ENCODE measurements at places on chromosomes 12 and 14. TPM values are rescaled to one million over a fixed set of nuclear protein-coding genes. Genes with fewer than 3 reads are reported as not detected.

PLEK2 gene
- not detected for total RNA-seq

IL26 gene
- not detected for total RNA-seq

SINHCAF gene
- total RNA-seq, result 12.9 TPM

- no peak for DNase-seq
Observed at GRCh38 chr12:55008944-55009585, 10.7 kb upstream of the NEUROD4 start.

DNA sequence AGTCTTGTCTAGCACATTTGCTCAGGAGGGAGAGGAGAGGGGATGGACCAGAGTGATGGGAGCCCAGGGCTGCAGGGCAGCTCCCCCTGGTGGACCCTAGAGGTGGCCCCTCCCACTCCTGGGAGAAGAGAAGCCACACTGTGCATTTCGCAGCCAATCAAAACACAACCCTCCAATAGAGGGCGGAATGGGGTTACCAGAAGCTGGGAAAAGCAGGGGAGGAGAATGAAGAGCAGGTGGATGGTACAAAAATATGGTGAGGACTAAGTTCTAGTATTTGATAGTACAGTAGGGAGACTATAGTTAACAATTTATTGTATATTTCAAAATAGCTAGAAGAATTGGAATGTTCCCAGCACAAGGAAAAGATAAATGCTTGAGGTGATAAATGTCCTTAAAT lies 23.6 kb downstream of the VASH1 start:
- peak; percentile 87 for DNase-seq

DNA sequence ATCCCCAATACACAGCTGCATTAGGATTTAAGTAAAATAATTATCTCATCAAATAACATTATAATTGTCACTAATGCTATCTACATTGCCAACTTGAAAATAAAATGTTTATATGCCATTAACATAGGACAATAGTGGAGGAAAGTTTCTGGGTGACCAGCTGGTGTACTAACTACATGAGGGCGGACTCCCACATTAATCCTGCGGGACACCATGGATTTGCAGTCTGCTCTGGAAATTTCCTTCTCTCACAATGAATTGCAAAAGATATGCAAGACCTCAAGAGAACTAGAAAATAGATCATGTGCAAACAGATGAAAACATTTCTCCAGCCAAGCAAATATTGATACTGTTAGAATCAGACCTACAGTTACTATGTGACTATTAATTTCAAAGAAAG lies 390.1 kb downstream of the NAV3 start:
- DNase-seq, result no peak

- DNase-seq, result peak; percentile 34
Observed at GRCh38 chr14:81303258-81303935, 82.6 kb upstream of the GTF2A1 start.

- no peak for DNase-seq
Observed at GRCh38 chr14:81416194-81416952, 16.2 kb upstream of the STON2 start.

DNA sequence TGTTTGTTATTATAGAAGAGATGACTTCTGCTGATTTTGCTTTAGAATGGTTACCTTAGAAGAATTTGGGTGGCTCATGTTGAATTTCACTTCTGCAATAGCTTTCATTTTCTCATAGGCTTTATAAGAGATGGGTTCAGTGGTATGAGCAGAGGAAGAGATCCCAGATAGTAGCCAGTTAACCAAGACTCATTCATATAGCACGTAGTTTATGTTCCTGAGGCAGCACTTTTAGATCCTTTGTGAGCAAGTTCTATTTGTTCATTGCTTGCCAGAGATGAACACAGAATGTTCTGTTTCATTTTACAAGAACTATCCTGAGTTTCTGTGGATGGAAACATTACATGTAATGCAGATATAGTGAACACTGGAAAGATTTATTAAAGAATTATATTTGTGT lies 32.2 kb downstream of the RAB21 start:
- DNase-seq, result no peak

DNA sequence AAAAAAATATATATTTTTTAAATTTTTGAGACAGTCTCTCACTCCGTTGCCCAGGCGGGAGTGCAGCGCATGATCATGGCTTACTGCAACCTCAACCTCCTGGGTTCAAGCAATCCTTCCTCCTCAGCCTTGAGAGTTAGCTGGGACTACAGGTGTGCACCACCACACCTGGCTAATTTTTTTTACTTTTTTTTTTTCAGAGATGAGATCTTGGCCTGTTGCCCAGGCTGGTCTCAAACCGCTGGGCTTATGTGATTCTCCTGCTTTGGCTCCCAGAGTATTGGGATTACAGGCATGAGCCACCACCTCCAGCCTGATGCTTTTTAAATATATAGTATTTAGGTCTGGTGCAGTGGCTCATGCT lies 24.5 kb downstream of the MDM2 start:
- DNase-seq, result no peak

DNA sequence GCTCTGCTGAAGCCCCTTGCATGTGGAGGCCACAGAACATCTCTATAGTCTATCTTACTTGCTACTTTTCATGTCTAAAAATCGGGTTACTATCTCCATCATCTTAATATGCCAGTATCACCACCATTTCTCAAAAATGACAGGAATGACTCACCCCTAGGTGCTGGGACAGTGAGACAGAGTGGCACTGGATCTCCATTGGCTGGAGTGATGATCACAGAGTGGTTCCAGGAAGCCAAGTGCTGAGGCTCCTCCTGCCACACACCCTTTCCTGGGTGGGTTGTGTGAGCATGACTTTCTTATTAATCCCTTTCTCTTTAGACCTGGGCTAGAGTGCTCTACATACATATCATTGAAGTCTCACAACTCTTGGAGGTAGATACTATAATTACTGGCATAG lies 3.3 kb upstream of the ASCL1 start:
- DNase-seq, result no peak

GRCh38 chr14:59803052-59803540 lies 67.5 kb downstream of the RTN1 start:
- DNase-seq, result no peak

DNA sequence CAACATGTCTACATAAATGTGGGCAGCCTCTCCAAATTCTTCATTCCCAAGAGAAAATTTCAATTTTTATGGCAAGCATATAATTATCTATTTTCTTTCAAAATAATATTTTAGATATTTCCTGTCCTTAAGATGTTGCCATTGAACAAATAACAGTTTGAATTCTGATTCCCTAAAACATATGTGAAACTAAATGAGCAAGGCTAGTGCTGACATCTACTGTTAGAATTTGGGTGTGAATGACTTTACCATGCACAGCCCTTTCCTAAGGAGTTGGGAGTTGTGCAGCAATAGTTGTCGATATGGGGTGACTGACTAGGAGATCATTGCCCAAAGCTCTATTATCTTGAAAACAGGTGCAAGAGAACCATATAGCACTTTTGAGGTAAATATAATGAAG lies 108.2 kb upstream of the SLC38A4 start:
- no peak for DNase-seq

- no peak for DNase-seq
Observed at GRCh38 chr14:84065811-84066210, 1464.1 kb upstream of the FLRT2 start.
